Foreskin fibroblast (primary cell): ENCODE measurements at places on chromosomes 5 and 9.
A peak's percentile ranks its signal among the peaks of the same experiment; 100 is the strongest.

DNA sequence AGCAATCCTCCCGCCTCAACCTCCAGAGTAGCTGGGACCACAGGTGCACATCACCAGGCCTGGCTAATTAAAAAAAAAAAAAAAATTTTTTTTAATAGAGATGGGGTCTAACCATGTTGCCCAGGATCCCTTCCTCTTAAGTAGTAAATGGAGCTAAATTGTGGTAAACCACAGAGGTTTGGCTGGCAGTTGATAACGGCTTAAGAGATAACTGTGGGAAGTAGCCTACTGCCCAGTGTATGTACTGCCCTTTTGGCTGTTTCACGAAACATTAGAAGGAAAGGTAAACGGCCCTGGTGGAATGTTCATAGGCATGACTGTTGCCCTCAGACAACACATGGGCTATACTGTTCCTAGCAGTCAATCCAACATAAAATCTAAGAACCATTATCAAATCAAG is 44.4 kb downstream of the HMGCR start:
- no peak for DNase-seq

DNA sequence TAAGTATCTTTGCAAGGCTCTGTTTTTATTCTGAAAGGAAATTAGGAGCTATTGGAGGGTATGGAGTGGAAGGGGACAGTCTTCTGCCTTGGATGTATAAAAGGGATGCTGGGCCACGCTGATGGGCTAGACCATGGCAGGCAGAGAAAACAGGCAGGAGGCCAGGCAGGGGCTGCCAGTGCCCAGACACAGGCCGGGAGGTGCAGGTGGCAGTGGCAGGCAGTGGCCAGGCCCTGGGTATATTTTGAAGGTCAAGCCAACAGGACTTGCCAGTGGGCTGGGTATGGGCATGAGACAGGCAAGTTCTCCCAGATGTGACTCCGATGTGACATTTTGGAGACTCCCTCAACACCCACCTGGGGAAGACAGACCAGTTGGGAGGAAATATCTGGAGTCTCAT is 131.9 kb downstream of the KCNIP1 start:
- DNase-seq = no peak

- no peak for DNase-seq
Observed at GRCh38 chr9:132702254-132702653, 32.0 kb downstream of the GTF3C4 start.

DNA sequence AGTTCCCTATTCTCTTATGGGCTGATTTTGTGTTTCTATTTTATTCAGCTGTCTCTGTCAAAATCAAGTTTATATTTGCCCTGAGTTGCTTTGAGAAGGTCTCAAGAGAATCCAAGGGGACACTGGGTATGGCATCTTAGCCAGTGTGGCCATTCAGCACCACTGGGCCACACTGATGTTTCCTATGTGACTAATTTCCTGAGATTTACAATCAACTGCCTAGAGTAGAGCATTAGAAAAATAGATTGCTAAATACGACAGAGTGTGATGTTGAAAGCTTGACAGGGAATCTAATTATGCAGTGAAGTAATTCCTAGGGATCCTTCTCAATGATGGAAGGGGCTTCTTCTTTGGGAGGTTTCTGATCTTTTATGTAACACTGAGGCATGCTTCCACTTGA is 141.7 kb downstream of the SV2C start:
- no peak for DNase-seq

GRCh38 chr9:126009047-126009446 is 261.9 kb downstream of the PBX3 start:
- DNase-seq = peak; percentile 14

- DNase-seq = no peak
Observed at GRCh38 chr5:39757131-39757530, 332.4 kb upstream of the DAB2 start.

GRCh38 chr5:28766565-28767158 is 1728.3 kb upstream of the CDH9 start:
- no peak for DNase-seq

GRCh38 chr5:145536133-145536532 is 299.0 kb downstream of the PRELID2 start:
- DNase-seq = no peak

DNA sequence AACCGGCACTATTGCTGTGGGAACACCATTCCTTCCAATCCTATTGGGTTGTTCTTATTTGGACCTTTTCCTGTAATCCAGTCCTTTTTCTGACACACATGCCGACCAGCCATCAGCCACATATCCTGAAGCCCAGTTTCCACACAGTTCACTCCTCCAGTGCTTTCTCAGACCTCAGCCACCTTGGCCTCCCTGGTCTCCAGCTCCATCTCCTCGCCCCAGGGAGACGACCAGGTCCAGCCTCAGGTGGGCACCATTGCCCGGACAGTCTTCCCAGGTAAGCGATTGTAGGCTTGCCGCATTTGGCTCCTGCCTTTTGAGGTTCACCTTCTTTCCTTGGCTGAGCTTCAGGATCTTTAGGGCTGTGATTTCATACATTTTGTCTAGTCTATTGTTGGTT is 15.2 kb upstream of the TERT start:
- DNase-seq = no peak

GRCh38 chr5:37721447-37721871 is 118.4 kb downstream of the GDNF start:
- no peak for DNase-seq

- DNase-seq = no peak
Observed at GRCh38 chr5:5658889-5659465, 236.5 kb downstream of the ICE1 start.

DNA sequence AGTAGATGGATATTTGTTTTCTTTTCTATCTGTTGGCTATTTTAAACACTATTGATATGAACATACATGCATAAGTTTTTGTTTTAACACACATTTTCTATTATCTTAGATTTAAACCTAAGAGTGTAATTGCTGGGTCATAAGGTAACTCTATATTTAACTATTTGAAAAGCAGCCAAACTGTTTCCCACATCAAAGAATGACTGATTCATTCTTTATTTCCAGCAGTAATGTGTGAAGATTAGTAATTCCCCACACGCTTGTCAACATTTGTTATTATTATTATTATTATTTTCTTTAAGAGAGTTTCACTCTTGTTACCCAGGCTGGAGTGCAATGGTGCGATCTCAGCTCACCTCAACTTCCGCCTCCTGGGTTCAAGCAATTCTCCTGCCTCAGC is 1495.8 kb downstream of the EFNA5 start:
- DNase-seq = no peak

- peak; percentile 41 for DNase-seq
Observed at GRCh38 chr5:34674187-34674586, 18.1 kb downstream of the RAI14 start.

- DNase-seq = no peak
Observed at GRCh38 chr9:78028926-78029325, 2.7 kb downstream of the GNAQ start.

GRCh38 chr9:91678807-91679580 is 255.4 kb upstream of the NFIL3 start:
- DNase-seq = no peak

GRCh38 chr9:109652112-109652511 is 127.9 kb upstream of the PALM2AKAP2 start:
- DNase-seq = peak; percentile 78

DNA sequence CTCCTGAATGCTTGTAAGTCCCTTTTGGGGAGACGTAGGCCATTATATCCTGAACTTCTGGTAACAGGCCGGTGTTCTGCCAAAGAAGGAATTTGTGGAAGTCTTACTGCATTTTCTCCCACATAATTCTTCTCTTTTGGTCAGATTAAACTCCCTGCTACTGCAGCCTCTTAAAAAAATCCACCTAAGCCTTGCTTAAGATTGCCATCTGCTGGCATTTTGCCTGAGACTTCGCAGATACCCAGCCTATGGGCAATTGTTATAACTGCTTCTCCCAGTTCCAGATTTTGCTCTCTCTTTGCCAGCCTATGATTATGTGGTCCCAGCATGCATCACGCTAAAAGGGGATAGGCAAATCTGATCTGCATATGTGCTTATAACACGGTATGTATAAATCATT is 391.6 kb upstream of the CHD1 start:
- no peak for DNase-seq

- no peak for DNase-seq
Observed at GRCh38 chr5:141094481-141095262, at the start of gene PCDHB2. TSS of gene PCDHB2 (plus strand) at chr5:141094615. CDS start at chr5:141094791, 176 bp downstream.

- DNase-seq = no peak
Observed at GRCh38 chr9:134776080-134776796, 104.4 kb upstream of the FCN2 start.

GRCh38 chr9:125505988-125506438 is 201.0 kb downstream of the MAPKAP1 start:
- no peak for DNase-seq

DNA sequence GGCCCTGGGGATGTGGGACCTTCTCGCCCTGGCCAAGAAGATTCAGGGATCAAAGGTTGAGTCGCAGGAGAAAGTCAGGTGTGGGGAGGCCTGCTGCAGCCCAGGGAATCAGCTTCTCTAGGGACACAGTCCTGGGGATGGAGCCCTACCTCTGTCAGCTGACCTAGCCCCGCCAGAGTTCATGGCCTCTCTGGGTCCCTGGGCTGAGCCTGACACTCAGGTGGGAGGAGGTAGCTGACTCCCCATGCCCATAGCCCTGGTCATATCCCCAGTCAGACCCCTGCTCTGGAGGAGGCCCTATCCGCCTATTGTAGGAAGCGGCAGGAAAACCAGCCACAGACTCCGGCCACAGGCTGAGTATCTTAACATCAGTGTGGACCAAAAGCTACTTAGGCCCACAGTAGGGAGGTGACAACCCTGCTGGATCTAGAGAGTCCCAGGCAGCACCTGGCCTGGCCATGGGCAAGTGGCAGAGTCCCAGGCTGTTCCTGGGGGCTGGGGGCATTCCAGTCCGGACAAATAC is 15.0 kb upstream of the MRNIP start:
- no peak for DNase-seq

- DNase-seq = no peak
Observed at GRCh38 chr5:14411216-14411615, 170.4 kb upstream of the OTULINL start.

GRCh38 chr5:91183743-91184142 is 199.4 kb downstream of the ARRDC3 start:
- DNase-seq = no peak

- DNase-seq = no peak
Observed at GRCh38 chr9:111276431-111277128, 53.4 kb downstream of the OR2K2 start.

DNA sequence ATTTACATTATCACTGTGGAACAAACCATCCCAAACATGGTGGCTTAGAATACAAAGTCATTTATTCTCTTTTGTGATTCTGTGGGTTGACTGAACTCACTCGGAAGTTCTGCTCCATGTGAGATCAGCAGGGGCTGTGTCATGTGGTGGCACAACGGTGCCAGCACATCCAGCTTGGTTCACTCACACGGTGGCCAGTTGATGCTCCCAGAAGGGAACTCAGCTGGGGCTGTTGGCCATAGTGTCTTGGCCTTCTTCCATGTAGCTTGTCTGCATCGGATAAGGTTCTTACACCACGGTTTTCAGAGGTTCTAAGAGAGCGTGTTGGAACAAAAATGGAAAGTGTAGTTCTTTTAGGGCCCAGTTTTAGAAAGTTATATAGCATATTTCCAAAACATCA is 312.7 kb downstream of the DMRT2 start:
- no peak for DNase-seq

GRCh38 chr9:16484180-16484579 is 386.3 kb downstream of the BNC2 start:
- no peak for DNase-seq

GRCh38 chr9:38068701-38069628 is at the start of gene SHB:
TSS of gene SHB (minus strand) at chr9:38069227. CDS start at chr9:38068645, 582 bp downstream.
- peak; percentile 84 for DNase-seq

- no peak for DNase-seq
Observed at GRCh38 chr9:135216236-135216635, 128.8 kb downstream of the OLFM1 start.

DNA sequence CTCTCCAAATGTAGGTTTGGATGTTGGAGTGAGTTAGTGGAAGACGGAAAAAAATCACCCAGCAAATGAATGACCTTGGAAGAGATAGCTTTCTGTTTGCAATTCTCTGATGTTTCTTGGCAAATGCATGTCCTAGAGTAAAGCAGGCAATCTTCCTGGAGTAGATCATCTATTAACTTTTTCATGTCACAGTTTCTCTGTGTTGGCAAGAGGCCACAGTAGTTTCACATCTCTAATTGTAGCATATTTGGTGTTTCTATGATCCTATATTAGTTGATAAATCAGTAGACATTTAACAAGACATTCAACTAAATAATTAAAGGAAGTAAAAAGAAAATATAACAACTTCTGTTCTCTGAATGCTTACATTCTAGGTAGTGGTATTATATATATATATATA is 138.2 kb upstream of the MINAR2 start:
- no peak for DNase-seq

GRCh38 chr5:114390431-114390830 is 28.6 kb downstream of the KCNN2 start:
- DNase-seq = peak; percentile 48

- no peak for DNase-seq
Observed at GRCh38 chr9:137759649-137760321, 117.8 kb upstream of the CACNA1B start.

DNA sequence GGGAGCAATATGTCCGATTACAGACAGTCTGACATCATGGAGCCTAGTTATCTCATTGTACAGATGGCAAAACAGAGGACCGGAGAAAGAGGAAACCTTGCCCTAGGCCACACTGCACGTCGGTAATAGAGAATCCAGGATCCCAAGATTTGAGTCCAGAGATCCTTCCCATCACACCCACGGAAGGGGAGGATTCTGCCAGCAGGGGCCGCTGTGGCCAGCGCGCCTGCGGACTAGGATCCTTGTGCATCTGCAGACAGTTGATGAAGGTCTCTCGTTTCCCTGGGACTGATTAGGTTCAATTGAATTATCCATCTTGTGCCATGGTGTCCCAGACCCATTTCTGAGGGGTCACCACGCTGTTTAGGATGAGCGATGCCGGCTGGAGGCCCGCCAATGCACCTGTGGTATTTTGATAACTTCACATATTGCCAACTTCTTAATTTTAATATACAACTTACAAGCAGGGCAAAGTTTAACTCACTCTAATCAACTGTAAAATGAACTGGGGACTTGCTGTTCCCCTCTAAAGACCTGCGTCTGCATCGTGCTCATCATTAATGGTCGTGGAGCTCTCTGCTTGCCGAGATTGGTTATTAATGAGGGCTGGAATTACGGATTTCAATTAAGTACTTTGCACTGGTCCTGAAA is 592.7 kb upstream of the BRINP1 start:
- DNase-seq = peak; percentile 10

GRCh38 chr5:128881502-128882018 is 83.7 kb upstream of the SLC27A6 start:
- no peak for DNase-seq

GRCh38 chr9:113011911-113012381 is at the start of gene ZNF883:
TSS of gene ZNF883 (minus strand) at chr9:113012192.
- peak; percentile 60 for DNase-seq

DNA sequence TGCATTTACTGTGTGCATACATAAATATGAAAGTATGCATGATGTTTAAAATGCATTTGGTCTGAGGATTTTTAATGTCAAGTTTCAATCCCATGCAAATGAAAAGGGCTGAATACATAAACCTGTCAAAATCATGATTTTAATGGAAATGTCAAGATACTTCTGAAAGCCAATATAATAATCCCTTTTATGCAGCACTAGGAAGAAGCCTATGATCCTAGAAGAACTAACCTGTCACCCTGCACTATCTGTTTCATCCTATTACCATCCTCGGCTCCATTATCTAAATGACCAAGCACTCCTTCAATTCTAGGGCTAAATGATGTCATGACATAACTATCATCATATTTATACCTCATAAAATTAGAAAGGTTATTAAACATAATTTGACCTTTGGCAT is 2229.4 kb upstream of the WWC1 start:
- DNase-seq = no peak

- no peak for DNase-seq
Observed at GRCh38 chr9:71863631-71864030, 47.4 kb downstream of the ABHD17B start.
